ENCODE measurements at places on chromosomes 5 and 9.

- DNase-seq, result no peak
Measured at GRCh38 chr5:66639037-66639436, 42.8 kb downstream of the MAST4 start.

- peak; percentile 58 for DNase-seq
Measured at GRCh38 chr9:101235105-101235866, 149.5 kb downstream of the BAAT start.

DNA sequence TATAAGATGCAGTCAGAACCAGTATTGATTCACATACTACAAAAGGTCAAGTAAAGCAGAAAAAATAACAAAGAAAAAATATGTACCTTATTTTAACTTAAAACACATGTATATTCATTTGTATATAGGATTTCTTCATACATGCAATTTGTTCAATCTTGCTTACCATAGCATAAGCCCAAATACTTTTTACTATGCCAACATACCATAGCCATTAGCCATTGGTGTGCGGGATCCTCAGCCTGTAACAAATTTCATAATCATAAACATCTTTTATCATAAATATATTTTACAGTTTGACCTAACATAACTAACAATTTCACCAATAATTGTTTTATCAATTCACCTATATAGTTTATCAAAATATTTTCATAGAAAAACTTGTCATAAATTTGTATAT, 51.1 kb downstream of the MPDZ start:
- DNase-seq, result no peak

DNA sequence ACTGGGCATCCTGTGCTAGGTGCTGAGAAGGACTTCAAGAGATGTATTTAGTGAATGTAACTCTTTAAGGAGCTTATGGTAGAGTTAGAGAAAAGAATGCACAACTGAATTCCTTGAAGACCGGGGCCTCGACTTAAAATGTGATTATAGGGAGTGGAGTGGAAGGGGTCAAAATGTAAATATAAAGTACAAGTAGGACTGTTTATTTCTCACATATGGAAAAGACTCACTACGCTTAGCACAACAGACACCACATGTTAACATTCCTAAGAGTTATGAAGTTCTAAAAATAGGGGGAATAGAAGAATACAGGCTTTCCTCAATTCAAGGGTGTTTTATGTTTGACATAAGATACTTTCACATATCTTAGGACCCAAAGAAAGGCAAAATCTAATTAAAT, 117.8 kb upstream of the OSMR start:
- no peak for DNase-seq

DNA sequence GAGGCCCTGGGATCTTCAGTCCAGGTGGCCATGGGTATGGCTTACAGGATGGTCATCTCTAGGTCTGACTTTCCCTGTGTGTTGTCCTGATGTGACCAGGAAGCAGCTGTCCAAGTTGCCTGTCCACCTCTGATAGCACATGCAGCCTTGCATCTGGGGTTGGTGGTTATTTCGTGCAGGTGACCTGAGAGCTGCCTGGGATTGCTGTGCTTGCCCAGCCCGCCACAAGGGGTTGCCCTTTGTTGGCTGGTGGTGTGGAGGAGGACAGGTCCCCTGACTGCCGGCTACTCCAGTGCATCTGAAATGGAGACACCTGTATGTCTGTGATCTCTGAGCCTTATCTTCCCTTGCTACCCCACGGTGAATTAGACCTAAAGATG, 212.6 kb downstream of the ARHGAP26 start:
- peak; percentile 25 for DNase-seq

DNA sequence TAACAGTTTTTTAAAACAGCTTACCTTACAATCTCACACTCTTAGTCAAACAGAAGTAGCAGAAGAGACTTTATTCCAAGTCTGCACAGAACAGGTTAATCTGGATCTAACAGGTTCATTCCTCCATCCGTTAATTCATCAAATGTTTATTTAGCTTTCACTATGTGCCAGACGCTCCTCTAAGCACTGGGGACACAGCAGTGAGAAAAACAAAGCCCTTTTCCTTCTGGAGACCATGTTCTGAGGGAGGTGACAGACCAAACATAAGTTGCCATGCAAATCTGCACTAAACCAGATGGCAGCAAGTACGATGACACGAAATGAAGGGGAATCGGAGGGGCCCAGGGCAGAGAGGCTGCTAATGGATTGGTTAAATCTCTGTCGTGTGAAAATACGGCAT, 17.1 kb upstream of the GLIPR2 start:
- DNase-seq, result no peak

DNA sequence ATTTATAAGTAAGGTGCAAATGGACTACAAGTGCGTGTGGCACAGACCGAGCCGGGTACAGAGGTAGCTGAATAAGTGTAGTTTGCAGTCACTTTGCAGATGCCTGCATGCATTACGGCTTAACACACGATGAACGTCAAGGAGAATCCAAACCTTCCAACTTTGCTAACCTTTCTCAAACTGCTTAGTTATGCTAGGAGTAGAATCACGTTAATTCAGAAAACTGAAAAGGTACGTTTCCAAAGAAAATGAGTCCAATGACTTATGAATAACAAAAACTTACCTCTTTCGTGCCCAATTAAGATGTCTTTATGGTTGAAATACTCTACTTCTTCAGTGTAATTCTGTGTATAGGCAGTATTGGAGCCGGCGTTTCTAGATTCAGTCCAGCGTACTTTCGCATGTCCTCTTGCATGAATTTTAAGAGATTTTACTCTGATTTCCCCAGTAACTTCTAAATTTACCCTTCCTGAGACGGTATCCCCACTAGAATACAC, 539 bp downstream of the ARRDC3 start:
- DNase-seq, result peak; percentile 48

- no peak for DNase-seq
Measured at GRCh38 chr5:78560000-78560855, 88.3 kb downstream of the LHFPL2 start.

DNA sequence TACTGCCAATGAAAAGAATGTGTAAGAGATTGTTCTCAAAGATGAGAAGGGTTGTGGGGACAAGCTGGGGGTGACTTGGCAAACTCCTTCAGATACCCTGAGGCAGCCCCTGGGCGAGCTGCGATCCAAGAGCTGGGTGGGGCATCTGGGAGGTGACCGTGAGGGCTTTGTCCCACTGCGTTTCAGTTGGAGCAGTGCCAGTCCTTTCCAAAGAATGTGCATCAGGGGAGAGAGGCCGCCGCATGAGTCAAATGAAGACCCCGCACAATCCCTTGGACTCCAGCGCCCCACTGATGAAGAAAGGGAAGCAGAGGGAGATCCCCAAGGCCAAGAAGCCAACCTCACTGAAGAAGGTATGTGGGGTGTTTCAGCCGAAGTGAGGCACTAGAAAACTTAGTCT, 28.4 kb downstream of the SECISBP2 start:
- DNase-seq, result no peak

DNA sequence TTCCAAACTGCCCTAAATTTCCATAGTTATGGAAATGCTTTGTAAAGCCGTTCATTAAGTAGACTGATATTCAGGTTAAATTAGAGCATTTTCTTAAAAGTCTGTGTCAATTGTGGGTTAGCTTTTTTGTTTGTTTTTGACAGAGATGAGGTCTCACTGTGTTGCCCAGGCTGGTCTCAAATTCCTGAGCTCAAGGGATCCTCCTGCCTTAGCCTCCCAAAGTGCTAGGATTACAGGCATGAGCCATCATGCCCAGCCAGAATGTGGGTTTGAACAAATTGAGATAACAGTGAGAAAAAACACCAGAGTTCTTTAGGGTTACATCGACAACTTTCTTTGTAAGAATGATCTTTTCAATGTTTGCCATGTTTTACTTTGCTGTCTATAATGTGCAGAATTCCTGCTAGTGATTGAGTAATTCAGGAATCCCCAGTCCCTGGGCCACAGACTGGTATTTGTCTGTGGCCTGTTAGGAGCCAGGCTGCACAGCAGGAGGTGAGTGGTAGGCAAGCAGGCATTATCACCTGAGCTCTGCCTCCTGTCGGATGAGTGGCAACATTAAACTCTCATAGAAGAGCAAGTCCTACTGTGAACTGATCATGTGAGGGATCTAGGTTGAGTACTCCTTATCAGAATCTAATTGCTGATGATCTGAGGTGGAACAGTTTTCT, 80.5 kb downstream of the RAI14 start:
- DNase-seq, result no peak

- DNase-seq, result no peak
Measured at GRCh38 chr5:178296066-178296465, 63.5 kb upstream of the PHYKPL start.

GRCh38 chr9:93231121-93231694, 47.3 kb downstream of the WNK2 start:
- DNase-seq, result no peak

DNA sequence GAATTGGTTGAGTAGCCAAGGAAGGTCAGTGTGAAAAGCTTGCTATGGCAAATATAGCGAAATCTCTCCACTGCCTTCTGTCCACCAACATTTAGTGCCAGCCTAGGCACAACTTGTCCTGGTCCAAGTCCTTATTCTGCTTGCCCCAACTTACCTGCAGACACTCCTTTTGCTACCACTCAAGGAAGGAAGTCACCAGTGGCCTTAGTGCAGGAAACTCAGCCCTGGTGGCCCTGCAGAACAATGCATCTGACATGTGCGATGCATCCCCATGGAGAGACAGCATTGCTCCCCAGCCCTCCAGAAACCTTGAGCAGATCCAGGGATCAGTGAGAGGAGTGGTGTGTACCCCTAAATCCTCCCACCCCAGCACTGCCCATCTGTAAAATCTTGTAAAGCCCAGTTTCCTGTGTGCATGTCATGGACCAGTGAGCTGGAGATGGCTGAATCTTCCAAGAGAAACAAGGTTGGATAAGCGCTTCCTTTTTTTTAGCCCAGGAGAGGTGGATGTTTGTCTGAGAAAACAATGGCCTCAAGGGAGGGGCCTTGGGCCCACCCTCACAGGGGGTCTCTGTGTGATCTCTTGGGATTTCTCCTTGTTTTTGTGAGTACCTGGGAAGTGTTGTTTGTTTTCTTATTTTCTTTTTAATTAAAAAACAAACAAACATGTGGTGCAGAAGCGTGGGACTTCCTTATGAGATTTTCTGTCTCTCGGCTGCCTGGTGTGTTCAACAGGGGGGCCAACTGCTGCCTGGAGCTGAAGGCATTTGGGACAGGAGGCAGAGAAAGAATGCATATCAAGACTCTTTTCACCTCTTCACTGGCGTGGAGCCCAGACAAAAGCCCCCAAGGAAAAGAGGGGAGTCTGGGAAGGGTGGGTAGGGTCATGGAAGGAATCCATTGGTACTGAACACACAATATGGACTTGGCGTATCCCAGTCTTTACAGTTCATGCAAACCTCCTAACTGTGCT, 3.6 kb downstream of the FOXI1 start:
- DNase-seq, result no peak

GRCh38 chr9:100586093-100586492, 8.2 kb downstream of the CAVIN4 start:
- DNase-seq, result no peak

DNA sequence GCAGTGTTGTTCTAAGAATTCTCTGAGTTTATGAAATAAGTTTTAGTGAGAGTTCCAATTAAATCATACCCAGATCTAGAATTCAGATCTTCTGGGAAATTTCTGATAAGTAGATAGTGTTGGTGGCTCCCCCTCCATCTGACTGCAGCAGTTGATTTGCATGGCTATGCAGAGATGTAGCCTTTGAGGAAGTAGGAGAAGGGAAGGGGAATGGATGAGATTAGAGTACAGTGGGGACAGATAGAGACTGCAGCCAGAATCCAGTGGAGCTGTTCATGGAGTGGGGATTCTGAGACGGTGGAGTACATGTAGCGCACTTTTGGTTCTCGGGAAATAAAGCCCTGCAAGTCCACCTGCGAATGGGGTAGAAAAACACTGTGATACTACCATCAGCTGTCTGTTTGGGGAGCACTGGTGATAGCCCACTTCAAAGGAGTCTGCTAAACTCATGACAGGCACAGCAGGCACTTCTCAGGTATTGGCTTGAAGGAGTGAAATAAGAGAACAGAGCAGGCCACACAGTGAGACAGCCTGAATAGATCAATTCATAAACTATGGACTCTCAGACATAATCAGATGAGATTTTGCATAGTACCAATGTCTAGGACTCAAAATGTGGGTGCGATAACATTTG, 96.8 kb downstream of the ALDH1A1 start:
- DNase-seq, result peak; percentile 12
